Fibroblast of the aortic adventitia (primary cell): ENCODE measurements at places on chromosomes 3 and 15. TPM values are rescaled to one million over a fixed set of nuclear protein-coding genes. Genes with fewer than 3 reads are reported as not detected.

Gene B3GNT5
- 4.7 and 10.4 TPM in 2 replicates for total RNA-seq

Gene CACNA2D2
- not detected in 2 replicates for total RNA-seq

Gene ALDH1L1
- total RNA-seq: 0.18 and 0.25 TPM in 2 replicates

Gene MORC1
- not detected in 2 replicates for total RNA-seq

Gene IFT122
- 21.4 and 38.0 TPM in 2 replicates for total RNA-seq

Gene C3orf20
- not detected in 2 replicates for total RNA-seq

Gene INSYN1
- 1.2 and 5.5 TPM in 2 replicates for total RNA-seq

Gene DPH3
- total RNA-seq: 4.5 and 33.4 TPM in 2 replicates

Gene COL6A6
- 18.6 and 20.7 TPM in 2 replicates for total RNA-seq

Gene UACA
- total RNA-seq: 106 and 149 TPM in 2 replicates

Gene LRRIQ4
- total RNA-seq: 0.09 TPM in 1 of 2 replicates, not detected in the other

Gene GRM2
- under 0.01 and 0.25 TPM in 2 replicates for total RNA-seq

Gene SLC12A1
- total RNA-seq: under 0.01 TPM in 1 of 2 replicates, not detected in the other

Gene CTSH
- total RNA-seq: 8.5 and 24.1 TPM in 2 replicates
